ENCODE measurements at places on chromosomes 3 and 15.

DNA sequence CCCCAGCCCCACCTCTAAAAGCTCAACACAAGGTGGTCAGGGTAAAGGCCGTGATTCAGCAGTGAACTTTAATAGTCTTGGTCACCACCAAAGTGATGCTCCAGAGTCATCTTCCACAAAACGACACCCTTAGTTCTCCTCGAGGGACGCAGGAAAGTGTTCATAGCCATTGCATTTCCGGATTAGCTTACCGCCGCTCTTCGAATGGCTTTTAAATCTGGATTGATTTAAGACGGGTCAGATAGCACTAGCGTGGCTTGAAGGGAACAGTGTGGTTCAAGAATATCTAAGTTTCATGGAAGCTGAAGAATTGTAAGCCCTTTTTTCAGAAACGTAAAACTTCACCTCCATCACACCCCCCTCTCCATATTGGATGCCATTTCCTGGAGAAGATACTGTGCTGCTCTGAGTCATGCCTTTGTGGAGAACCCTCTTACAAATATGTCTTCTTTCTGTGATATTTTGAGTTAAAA is 829 bp downstream of the RNF7 start:
- peaks cover 31% of the 10 kb centered on the region for H3K4me1 ChIP-seq
- peak overlapping the region; percentile 61 for H3K4me3 ChIP-seq
- no peaks in the 10 kb centered on the region for H3K27me3 ChIP-seq

DNA sequence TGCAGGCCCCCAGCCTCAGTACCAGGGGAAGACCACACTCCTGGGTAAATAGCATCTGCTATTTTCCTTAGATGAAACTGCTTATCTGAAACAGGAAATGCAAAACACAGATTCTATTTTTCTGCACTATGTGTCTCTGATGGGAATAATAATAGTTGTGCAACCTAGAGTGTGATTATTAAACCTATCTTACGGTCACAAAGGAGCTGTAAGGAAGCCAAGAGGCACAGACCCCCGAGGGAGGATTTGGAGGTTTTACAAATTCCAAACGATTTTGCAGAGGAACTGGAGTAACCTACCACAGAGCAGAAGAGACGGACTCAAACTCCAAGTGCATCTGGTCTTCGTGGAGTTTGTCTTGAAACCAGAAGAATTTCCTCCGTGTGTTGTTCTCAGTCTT is 14.1 kb upstream of the APOD start:
- no peaks in the 10 kb centered on the region for H3K27me3 ChIP-seq
- peaks cover 4% of the 10 kb centered on the region for H3K4me1 ChIP-seq
- H3K4me3 ChIP-seq, result no peak overlapping the region
- H3K27ac ChIP-seq, result no peak overlapping the region

DNA sequence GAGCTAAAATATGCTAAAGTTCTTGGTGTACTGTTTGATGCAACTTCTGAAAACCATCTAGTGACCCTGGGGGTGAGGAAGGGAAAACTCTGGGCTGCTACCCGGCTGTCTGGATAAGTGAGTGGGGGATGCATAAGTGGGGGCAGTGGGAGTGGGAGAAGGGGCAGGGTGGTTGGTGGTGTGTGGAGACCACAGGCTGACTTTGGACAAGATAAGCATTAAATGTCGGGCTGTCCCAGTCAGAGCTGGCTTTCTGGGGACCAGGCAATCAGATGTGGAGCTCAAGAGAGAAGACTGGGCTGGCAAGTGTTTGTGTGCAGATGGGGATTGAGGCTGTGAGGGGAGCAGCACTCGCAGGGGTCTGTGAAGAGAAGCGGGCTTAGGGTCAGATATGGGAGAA is 11.0 kb upstream of the XIRP1 start:
- no peaks in the 10 kb centered on the region for H3K27me3 ChIP-seq
- H3K4me3 ChIP-seq, result no peak overlapping the region
- no peaks in the 10 kb centered on the region for H3K4me1 ChIP-seq

DNA sequence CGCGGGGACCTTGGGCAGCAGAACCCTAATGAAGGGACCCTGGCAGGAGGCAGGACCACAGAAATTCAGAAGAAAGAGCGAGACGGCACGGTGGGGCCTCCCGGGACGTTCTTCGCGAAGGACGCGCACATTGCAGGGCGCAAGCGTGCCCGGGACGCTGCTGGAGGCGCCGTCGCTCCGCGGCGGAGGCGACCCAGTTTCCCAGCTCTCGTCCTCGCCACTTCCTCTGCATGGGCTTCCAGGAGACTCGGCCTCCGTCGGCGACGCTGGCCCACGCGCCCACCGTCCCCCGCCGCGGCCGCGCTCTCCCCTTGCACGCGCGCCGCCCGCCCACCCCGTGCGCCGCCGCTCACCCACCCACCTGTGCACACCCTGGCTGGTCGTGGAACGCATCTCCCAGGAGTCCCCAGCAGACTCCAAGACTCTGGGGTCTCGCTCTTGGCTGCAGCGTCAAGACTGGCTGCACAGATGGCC is 31.8 kb upstream of the SMAD3 start:
- DNase-seq, result no peak
- H3K4me1 ChIP-seq, result peaks cover 10% of the 10 kb centered on the region
- H3K27ac ChIP-seq, result no peak overlapping the region
- no peaks in the 10 kb centered on the region for H3K27me3 ChIP-seq
- peak overlapping the region; percentile 43 for H3K4me3 ChIP-seq
- H3K36me3 ChIP-seq, result no peaks in the 10 kb centered on the region

DNA sequence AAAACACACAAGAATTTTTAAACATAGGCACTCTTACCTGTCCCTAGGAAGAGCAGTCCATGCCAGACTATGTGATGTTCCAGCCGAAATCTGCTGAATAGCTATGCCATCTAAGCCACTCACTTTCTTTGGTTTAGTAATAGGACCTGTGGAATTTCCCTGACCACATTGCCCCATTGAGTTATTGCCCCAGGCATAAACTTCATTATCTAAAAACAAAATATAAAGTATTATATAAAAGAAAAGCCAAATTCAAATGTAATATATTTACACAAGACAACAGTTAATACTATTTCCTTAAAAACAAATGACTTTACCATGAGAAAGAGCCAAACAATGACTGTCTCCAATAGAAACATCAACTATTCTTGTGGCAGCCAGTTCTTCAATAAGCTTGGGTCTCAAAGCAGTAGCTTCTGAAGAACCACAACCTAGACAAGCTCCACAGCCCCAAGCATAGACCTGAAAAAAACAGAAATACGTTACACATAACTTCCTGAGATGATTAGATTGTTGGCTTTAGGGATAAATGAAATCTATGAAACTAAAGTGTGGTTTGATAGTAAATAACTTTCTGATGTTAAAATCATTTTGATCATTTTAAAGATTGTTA is 84.3 kb downstream of the HERC1 start:
- H3K27me3 ChIP-seq, result no peaks in the 10 kb centered on the region
- H3K4me3 ChIP-seq, result no peak overlapping the region
- DNase-seq, result no peak
- H3K27ac ChIP-seq, result no peak overlapping the region
- peaks cover 68% of the 10 kb centered on the region for H3K36me3 ChIP-seq
- H3K4me1 ChIP-seq, result no peaks in the 10 kb centered on the region

- no peak overlapping the region for H3K4me3 ChIP-seq
- H3K27ac ChIP-seq, result no peak overlapping the region
- H3K4me1 ChIP-seq, result peaks cover 7% of the 10 kb centered on the region
- DNase-seq, result no peak
- H3K36me3 ChIP-seq, result no peaks in the 10 kb centered on the region
Observed at GRCh38 chr15:39756806-39757522, 25.7 kb downstream of the FSIP1 start.

DNA sequence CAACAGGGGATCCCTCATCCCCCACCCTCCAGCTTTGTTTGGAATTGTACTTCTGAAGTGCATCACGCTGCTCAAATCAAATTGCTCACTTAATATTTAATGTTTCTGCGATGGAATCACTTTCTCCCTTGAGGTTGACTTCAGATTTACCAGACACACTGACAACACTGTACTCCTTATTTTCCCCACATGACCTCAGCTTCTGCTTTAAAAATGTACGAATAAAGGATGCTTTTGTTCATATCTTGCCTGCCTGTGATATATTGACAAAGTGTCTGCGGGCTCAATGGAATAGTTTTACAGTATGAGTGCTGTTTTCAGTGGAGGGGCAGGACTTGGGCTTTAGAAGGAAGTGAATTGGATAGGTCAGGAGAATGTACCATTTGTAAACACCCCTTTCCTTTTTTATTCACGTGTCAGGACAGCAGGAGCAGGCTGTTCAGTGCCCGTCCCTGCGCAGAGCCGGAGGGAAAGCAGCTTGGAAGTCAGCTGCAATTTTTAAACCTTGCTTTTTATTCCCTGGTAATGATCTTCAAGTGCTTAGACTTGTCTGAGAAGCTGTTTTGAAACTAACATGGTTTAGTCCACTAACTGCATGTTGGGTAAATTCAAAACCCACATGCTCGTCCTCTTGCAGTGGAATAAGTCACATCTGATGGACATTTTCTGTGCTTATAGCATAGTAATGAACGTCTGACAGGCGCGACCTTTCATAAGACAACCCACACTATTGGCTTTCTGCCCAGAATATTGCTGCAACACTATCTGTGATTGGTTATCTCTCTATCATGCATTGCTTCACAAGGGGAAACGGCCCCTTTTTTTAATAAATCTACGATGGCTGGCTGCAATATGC is 29.9 kb downstream of the MBNL1 start:
- no peaks in the 10 kb centered on the region for H3K4me1 ChIP-seq
- H3K36me3 ChIP-seq, result no peaks in the 10 kb centered on the region
- no peak for DNase-seq
- peak overlapping the region; percentile 69 for H3K27ac ChIP-seq
- no peaks in the 10 kb centered on the region for H3K27me3 ChIP-seq

DNA sequence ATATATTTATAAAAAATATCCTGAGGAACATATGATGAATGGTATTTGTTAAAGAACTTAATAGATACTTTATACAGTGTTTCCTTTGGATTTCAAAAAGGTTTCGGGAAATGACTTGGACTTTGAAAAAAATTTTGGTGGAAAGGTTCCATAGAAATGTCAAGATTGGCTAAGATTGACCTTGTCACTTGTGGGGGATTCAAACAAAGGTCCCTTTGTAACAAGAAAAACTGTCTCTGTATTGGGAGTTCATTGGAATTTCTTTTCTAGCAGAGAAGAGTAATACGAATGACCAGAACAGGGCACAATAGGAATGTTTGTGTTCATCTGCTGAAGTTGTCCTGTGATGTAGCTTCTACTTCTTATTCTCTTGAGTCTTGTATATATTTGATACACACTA is 43.2 kb downstream of the ARHGEF26 start:
- H3K4me1 ChIP-seq, result no peaks in the 10 kb centered on the region
- no peak for DNase-seq
- H3K27me3 ChIP-seq, result no peaks in the 10 kb centered on the region
- no peaks in the 10 kb centered on the region for H3K36me3 ChIP-seq

- peaks cover 3% of the 10 kb centered on the region for H3K4me1 ChIP-seq
- no peak for DNase-seq
- H3K4me3 ChIP-seq, result no peak overlapping the region
- no peaks in the 10 kb centered on the region for H3K36me3 ChIP-seq
- H3K27ac ChIP-seq, result no peak overlapping the region
Observed at GRCh38 chr3:43247561-43248184, 38.7 kb upstream of the SNRK start.

DNA sequence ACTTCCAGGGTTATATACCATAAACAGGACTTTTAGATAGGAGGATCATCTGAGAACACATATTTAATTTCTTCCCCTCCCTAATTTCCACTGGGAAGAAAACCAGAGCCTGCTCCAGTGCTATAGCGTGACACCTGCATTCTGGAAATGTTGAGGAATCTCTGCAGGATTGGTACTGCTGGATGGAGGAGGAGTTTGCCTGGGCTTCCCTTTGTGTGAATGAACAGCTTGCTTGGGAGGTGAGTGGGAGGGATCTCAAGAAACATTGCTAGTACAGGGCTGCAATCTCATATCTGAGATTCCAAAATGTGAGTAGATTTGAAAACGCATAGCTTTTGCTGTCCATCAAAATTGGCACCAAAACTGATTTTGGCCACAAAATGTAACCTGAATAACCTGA is 295.9 kb upstream of the RGMA start:
- DNase-seq, result no peak
- no peak overlapping the region for H3K4me3 ChIP-seq
- no peaks in the 10 kb centered on the region for H3K27me3 ChIP-seq
- no peaks in the 10 kb centered on the region for H3K4me1 ChIP-seq

GRCh38 chr3:38826001-38826400 is 10.0 kb upstream of the SCN10A start:
- H3K27me3 ChIP-seq, result no peaks in the 10 kb centered on the region
- no peak for DNase-seq
- no peaks in the 10 kb centered on the region for H3K36me3 ChIP-seq
- H3K4me3 ChIP-seq, result no peak overlapping the region
- no peaks in the 10 kb centered on the region for H3K4me1 ChIP-seq

DNA sequence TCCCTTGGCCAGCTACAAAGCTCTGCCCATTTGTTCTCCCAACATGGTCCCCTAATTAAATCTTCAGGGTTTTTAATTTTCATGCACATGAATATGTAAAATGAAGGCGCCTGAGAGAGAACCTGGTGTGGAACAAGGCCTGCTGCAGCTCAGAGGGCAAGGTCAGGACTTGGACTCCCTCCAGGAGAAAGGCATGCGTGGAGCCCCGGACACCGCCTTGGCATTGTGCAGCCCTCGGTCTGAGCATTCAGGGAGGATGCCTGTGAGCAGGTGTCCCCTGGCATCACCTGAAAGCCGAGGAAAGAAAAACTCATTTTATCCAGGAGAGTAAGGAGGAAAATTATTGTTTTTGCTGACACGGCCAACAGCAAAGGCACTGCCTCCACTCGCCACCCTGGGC is 33.8 kb upstream of the EPHB1 start:
- no peak for DNase-seq
- H3K27ac ChIP-seq, result no peak overlapping the region
- H3K4me3 ChIP-seq, result no peak overlapping the region
- no peaks in the 10 kb centered on the region for H3K27me3 ChIP-seq
- no peaks in the 10 kb centered on the region for H3K4me1 ChIP-seq

- H3K27ac ChIP-seq, result no peak overlapping the region
- no peak overlapping the region for H3K4me3 ChIP-seq
- peaks cover 63% of the 10 kb centered on the region for H3K27me3 ChIP-seq
- no peak for DNase-seq
Observed at GRCh38 chr15:83285979-83286553, 1.6 kb upstream of the BNC1 start.

GRCh38 chr3:31891876-31892455 is 89.1 kb downstream of the OSBPL10 start:
- no peaks in the 10 kb centered on the region for H3K27me3 ChIP-seq
- H3K27ac ChIP-seq, result no peak overlapping the region
- H3K36me3 ChIP-seq, result no peaks in the 10 kb centered on the region
- no peak overlapping the region for H3K4me3 ChIP-seq

GRCh38 chr3:192906940-192907339 is 10.7 kb downstream of the MB21D2 start:
- H3K27ac ChIP-seq, result no peak overlapping the region
- no peaks in the 10 kb centered on the region for H3K4me1 ChIP-seq
- H3K27me3 ChIP-seq, result no peaks in the 10 kb centered on the region
- H3K36me3 ChIP-seq, result no peaks in the 10 kb centered on the region
- DNase-seq, result no peak

Measured in tibial nerve (tissue), 4 donors.